ENCODE measurements at places on chromosomes 11 and 22.

DNA sequence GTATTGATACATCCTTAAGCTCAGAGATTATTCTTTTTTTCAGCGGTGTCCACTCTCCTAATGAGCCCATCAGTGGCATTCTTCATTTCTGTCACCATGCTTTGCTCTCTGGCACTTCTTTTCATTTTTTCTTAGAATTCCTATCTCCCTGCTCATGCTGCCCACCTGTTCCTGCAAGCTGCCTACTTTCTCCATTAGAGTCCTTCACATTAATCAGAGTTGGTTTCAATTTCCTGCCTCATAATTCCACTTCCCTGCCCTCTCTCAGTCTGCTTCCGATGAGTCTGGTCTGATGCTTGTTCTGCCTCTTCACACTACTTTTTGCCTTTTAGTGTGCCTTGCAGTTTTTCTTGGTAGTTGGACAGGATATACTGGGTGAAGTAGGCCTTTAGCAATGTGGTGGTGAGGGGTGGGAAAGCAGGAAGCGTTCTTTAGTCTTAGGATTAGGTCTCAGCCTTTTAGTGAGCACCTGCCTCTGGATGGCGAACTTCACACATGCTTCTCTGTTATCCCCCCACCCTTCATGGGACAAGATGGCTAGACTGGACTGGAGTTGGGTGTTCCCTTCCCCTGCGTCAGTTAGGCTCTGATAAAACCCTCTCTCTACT is 53.6 kb downstream of the CECR2 start:
- DNase-seq: no peak

DNA sequence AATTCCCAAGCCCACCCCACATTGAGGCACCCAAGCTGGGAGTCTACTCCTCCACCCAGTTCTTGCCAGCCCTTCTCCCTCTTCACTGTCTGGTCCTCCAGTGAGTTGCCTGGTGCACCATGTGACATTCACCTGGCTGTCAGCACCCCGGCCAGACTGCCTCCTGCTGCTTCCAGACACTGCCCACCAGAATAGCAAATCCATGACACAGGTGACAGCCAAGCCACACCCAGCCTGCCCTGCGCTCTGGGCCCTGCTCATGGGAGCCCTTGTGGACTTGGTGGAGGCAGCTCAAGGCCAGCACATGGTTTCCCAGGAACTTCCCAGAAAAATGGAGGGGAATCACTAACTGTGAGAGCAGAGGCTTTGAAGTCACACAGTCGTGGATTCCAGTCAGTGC is 96.3 kb upstream of the CSNK2A3 start:
- DNase-seq: no peak

DNA sequence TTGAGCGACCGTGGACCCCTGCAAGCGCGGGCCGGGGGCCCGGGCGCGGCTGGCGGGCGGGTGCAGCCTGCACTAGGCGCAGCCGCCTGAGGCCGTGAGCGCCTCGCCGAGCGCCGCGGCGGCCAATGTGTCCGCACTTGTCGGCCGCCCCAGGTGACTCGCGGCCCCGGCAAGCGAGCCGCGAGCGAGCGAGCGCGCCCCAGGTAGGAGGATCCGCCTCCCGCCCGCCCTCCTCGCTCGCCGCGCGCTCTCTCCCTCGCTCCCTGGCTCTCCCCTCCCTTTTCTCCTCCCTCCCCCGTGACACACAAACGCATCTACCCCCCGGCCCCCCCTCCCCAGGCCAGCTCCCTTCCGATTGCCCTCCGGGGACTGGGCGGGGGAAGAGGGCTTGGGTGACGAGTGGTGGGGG is at the start of gene WNT7B:
WNT7B (minus strand) TSS at position 160 of the 409 bp plus-strand sequence. CDS start 408 bp downstream, outside the sequence.
- peak; percentile 54 for DNase-seq

- DNase-seq: no peak
Observed at GRCh38 chr11:84316866-84317555, 1030.8 kb upstream of the CCDC90B start.

- DNase-seq: no peak
Observed at GRCh38 chr22:32584650-32585049, 110.0 kb downstream of the FBXO7 start.

DNA sequence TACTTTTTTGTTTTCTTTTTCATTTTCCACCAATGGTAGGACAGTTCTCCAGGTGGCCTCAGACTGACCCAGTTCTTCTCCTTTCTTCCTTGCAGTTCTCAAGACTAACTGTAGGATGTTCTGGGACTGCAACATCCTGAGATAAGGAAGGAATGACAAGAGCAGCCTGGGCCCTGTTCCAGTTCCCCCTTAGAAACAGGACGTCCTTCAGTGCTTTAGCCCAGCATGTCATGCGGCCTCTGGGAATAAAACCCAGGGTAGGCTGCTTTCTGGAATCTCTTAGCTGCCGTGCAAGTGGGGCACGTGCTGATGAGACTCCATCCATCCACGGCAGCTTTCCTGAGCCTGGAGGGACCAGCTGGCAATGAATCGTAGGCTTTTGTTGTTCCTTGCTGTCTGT is 24.0 kb upstream of the CADM1 start:
- no peak for DNase-seq

- DNase-seq: no peak
Observed at GRCh38 chr11:108635106-108635505, 29.8 kb upstream of the DDX10 start.

- no peak for DNase-seq
Observed at GRCh38 chr22:21594865-21595452, 27.4 kb downstream of the UBE2L3 start.

- peak; percentile 10 for DNase-seq
Observed at GRCh38 chr22:26461188-26461810, 22.3 kb downstream of the HPS4 start.

GRCh38 chr11:113311536-113311935 is 2.8 kb upstream of the TTC12 start:
- DNase-seq: no peak

GRCh38 chr11:8773916-8774539 is 91.4 kb downstream of the RPL27A start:
- peak; percentile 9 for DNase-seq

DNA sequence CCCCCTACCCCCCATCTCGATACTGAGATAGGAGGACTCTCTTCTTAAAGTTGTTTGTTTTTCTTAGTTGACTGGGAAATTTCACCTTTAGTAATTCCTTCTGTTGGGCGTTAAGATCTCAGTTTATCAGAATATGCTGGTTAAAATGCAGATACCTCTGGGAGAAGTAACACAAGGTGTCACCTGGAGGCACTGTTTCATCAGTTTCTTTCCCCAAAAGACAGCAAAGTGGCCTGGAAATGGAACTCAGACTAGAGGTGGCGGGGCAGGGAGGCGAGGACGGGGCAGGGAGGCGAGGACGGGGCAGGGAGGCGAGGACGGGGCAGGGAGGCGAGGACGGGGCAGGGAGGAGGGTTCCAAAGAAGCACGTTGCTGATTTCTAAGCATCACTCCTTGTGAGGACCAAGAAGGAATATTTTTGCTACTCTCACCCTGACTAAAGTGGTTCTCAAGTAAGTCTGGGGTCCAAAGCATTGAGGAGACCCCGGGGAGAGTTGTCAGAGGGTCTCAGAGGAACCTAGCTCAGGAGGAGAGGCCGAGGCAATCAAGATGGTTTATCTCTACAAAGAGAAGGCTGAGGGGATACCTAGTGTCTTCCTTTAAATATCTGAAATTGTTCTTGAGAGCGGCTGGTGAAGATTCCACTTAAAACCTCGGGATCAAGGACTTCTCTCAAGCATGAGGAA is 147.0 kb upstream of the B3GAT1 start:
- DNase-seq: no peak

DNA sequence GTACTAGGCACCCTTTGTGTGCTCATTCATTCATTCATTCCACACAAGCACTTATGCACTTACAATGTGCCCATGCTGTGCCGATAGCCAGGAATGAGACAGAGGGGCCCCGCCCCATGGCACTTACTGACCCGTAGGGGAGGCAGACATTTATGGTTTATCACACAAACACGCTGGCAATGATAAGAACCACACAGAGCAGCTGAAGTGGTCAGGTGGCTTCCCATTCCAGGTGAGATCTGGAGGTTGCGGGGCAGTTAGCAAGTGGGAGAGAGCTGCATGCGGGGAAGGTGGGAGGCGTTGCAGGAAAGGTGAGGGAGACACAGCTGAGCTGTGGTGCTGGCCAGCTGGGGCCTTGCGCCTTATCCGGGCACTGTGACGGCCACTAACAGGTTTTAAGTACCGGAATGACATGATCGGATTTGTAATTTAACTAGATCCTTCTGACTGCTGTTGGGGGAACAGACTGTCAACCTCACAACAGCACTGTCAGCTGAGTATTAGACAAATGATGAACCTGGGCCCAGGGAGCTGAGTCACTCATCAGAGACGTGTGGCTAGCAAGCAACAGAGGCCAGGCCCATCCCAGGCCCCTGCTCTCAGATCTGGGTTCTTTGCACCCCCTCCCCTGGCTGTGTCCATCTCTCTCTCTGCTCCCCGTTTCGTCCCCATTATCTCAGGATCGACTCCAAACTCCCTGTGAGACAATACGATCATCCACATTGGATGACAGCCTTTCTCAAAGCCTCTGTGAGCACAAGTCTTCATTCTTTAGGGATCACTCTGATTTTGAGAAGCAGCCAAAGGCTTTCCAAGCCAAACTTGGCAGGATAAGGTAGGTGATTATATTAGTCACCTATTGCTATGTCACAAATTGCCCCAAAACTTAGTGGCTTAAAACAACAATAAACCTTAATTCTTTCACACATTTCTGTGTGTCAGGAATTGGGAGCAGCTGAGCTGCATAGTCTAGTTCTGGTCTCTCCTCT is 28.4 kb downstream of the RASD2 start:
- no peak for DNase-seq

GRCh38 chr22:18095101-18095805 is 15.4 kb upstream of the TUBA8 start:
- DNase-seq: no peak

DNA sequence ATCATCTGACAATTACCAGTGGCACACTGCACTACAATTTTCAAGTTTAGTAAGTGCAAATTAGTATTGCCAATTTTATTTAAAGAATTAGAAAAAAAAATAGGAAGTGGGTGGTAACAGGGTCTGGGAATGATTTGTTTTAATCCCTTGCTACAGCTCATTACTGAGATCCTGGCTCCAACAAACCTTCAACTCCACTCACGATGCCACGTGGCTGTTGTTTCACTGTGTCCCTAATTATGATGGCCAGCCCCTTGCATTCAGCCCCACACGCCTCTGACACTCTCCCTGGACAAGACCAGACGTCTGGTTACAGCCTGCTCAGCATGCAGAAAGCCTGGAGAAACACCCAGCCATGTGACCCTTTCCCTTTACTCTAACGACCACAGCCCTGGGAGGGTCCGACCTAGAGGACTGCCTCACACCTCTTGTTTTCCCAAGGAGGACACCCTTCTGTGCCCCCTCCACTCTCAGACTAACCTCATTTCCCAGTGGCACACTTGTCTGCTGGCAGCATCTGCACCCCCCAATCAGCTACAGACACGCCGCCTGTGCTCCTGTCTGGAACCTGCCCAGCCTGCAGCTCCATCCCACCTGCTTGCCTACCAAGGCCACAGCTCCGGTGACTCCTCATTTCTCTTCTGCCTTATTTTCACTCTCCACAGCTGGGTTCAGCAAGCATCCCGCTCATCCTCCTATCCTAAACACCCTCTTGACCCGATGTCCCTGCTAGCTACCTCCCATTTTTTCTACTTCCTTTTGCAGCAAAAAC is 18.5 kb upstream of the SLC25A1 start:
- no peak for DNase-seq

DNA sequence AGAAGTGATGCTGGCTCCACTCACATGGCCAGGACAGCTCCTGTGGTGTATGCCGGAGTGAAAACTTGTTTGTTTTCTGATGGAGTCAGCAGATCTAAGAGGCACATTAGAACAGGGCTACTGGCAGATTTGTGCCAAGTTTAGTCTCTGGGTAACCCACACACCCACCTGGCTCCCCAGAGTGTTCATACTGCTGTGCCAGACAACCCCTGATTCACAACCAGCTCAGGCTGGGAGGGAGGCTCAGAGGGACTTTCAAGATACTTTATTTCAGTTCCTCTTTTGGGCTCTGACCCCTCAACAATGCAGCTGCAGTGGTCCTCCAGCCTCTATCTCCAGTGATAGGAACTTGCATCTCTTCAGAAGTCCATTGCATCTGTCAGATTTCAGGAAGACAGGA is 8.5 kb downstream of the NTM start:
- no peak for DNase-seq

GRCh38 chr11:57619331-57619730 is 21.8 kb downstream of the SERPING1 start:
- no peak for DNase-seq

DNA sequence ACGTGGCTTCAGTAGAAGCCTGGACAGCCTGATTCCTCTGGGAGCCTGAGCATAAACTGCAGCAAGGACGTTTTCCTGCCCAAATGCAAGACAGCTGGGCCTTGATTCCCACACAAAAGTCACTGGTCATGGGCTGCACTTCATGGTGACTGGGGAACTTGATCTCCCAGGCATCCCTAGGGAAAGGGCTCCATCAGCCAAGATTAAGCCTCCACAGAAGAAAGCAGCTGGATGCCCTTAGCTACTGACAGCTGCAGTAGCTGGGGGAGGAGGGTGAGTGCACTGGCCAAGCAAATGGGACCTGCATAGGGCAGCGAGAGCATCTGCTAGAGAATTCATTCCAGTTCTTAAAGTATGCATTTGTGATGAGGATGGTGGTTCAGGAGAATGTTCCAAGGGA is 267.4 kb upstream of the ISX start:
- no peak for DNase-seq

GRCh38 chr11:122796128-122796717 is 42.1 kb upstream of the CRTAM start:
- no peak for DNase-seq

- no peak for DNase-seq
Observed at GRCh38 chr22:39900306-39901227, at the start of gene GRAP2. TSS of gene GRAP2 (plus strand) at chr22:39901084. CDS start at chr22:39947107, 46,023 bp downstream.

- DNase-seq: no peak
Observed at GRCh38 chr11:48150213-48150612, 66.4 kb upstream of the OR4B1 start.

GRCh38 chr22:39712751-39713525 is 142.4 kb downstream of the CACNA1I start:
- no peak for DNase-seq

DNA sequence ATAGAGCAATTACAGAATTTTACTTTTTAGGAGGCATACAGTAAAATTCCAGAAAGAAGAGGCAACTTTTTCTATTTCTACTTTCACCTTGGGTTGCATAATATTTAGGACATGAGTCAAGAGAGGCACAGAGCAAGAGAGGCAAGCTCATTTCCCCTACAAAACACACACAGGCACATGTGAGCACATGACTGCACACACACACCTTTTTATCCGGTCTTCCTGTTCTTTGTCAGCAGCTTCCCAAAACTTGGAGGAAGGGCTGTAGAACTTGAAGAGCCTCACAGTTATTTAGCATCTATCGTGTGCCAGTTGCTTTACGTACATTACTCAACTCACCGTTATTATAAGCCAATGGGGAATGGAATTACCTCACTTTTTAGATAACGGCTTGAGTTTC is 37.8 kb upstream of the CCDC179 start:
- no peak for DNase-seq

DNA sequence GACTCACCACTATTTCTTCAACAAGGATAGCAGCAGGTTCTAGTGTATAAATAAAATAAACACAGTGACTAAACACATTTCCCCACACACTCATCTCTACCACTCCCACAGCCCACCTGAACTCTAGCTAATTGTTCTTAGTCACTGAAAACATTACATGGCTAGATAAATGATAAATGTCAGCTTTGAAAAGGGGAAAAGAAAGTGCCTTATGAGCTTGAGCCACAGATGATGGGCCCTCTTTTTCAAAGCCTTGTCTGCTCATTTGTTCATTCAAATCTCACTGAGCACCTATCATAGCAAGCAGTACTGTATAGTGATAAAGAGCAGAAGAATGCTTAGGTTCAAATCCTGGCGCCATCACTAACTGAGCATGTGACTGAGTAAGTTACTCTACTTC is 58.3 kb downstream of the SIK3 start:
- no peak for DNase-seq

GRCh38 chr22:49954354-49954753 is 6.2 kb upstream of the PIM3 start:
- no peak for DNase-seq
